ENCODE measurements at places on chromosomes 1 and 21. TPM values are rescaled to one million over a fixed set of nuclear protein-coding genes. Genes with fewer than 3 reads are reported as not detected.
A peak's percentile ranks its signal among the peaks of the same experiment; 100 is the strongest.

SLC9C2 gene
- total RNA-seq = not detected

PGBD5 gene
- 8.7 TPM for total RNA-seq

- H3K27me3 ChIP-seq = no peaks in the 10 kb centered on the region
- H3K4me3 ChIP-seq = no peak within 1 kb of the TSS
- H3K36me3 ChIP-seq = no peaks in the 10 kb centered on the region
- DNase-seq = no peak
Observed at GRCh38 chr21:44539991-44540666, at the start of gene KRTAP10-1. Gene KRTAP10-1, minus strand, starts transcription at chr21:44540195. Its CDS starts 45 bp downstream, at chr21:44540150.

GPR3 gene
- total RNA-seq = 1.3 TPM

DNA sequence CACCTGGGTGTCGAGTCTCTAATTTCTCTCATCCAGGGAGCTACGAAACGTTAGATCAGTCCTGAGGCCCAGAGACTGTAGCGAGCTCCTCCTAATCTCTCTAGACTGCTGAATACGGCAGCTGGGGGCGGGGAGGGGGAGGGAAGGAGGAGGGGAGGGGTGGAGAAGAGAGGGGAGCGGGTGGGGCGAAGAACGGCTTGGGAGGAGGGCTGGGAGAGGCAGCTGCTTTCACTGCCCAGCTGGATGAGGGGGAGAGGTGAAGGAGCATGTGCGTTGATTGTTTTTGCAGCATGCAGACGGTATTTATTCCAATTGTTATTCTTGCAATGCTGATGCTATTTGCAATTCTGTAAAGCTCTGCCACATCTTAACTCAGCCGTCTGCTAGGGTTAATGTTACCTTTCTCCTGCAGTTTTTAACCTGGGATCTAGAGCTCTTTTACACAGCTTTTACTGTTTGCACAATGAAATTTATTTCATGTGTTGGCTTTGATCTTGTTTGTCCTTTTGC lies 790 bp downstream of the DNAJC6 start:
- DNase-seq = no peak
- H3K27me3 ChIP-seq = peaks cover 46% of the 10 kb centered on the region
- H3K4me3 ChIP-seq = peak overlapping the region; percentile 93

- peaks cover 39% of the 10 kb centered on the region for H3K36me3 ChIP-seq
- H3K27me3 ChIP-seq = no peaks in the 10 kb centered on the region
- DNase-seq = no peak
- peaks cover 19% of the 10 kb centered on the region for H3K4me1 ChIP-seq
Observed at GRCh38 chr21:37467082-37467481, 100.5 kb downstream of the DYRK1A start.

- H3K4me1 ChIP-seq = peaks cover 23% of the 10 kb centered on the region
- no peaks in the 10 kb centered on the region for H3K27me3 ChIP-seq
- peaks cover 9% of the 10 kb centered on the region for H3K36me3 ChIP-seq
- no peak for DNase-seq
- H3K4me3 ChIP-seq = peak overlapping the region; percentile 96
Observed at GRCh38 chr1:68495968-68496679, 758 bp downstream of the DEPDC1 start.

DNA sequence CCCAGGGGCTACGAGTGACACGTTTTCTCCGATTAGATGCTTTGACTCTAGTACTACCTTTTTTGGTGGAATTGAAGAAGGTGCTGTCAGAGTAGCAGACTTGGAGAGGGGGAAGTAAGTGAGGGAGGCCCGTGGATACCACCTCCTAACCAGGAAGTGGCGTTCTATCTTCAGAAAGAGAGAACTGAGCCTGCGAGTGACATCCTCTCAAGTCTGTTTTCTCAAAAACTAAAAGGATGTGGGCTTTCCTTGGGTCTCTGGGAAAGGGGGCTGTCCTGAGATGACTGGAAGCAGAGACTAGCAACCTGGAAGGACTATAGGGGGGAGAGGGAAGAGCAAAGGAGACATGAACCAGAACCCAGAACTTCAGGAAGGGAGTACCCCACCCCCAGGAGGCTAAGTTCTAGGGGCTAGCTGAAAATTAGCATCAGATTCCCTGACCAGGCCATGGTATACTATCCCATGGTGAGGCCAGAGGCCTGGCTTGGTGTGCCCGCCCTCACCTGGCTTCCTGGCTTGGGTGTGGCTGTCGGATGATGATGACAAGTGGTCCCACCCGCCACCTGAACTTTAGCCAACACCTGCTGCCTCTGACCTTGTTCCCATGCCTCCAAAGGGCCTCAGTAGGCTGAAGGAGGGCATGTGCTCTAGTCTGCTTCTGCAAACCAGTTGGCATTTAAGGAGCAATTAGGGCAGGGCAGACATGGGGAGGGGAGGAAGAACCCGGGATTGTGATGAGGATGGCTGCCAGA lies 49.1 kb downstream of the ATP2B4 start:
- H3K27ac ChIP-seq = peak overlapping the region; percentile 64
- no peak for DNase-seq
- H3K4me3 ChIP-seq = no peak overlapping the region
- H3K36me3 ChIP-seq = peaks cover 17% of the 10 kb centered on the region
- peaks cover 61% of the 10 kb centered on the region for H3K4me1 ChIP-seq

DNA sequence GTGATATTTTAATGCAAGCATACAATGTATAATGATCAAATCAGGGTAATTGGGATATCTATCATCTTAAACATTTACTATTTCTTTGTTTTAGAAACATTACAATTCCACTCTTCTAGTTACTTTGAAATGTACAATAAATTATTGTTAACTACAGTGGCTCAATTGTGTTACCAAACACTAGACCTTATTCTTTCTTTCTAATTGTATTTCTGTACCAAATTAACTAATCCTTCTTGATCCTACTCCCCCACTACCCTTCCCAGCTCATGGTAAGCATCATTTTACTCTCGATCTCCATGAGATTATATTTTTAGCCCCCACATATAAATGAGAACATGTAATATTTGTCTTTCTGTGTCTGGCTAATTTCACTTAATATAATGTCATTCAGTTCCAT lies 95.0 kb upstream of the MROH9 start:
- no peaks in the 10 kb centered on the region for H3K36me3 ChIP-seq
- no peak overlapping the region for H3K27ac ChIP-seq
- no peak for DNase-seq
- no peak overlapping the region for H3K4me3 ChIP-seq
- no peaks in the 10 kb centered on the region for H3K4me1 ChIP-seq
- no peaks in the 10 kb centered on the region for H3K27me3 ChIP-seq

AZIN2 gene
- total RNA-seq = 5.1 TPM

DNA sequence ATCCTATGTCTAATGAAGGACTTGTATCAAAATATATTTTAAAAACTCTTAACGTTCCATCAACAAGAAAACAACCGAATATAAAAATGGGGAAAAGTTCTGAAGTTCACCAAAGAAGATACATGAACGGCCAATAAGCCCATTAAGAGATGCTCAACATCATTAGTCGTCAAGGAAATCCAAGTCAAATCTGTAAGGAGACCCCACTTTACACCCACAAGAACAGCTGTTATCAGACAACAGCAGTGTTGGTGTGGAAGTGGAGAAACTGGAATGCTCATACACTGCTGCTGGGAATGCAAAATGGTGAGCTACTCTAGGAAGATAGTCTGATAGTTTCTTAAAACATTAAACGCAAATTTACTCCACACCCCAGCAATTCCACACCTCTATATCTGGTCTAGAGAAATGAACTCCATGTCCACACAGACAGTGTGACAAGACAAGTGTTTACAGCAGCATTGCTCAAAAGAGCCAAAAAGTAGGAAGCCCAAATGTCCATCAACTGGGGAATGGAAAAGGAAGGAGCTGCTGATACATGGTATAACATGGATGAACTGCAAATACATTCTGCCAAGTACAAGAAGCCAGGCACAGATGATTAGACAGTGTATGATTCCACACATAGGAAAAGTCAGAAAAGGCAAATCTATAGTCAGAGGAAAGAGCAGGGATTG lies 18.5 kb downstream of the UBE2G2 start:
- peaks cover 23% of the 10 kb centered on the region for H3K36me3 ChIP-seq
- H3K4me3 ChIP-seq = no peak overlapping the region
- H3K27me3 ChIP-seq = no peaks in the 10 kb centered on the region
- no peak overlapping the region for H3K27ac ChIP-seq

DNA sequence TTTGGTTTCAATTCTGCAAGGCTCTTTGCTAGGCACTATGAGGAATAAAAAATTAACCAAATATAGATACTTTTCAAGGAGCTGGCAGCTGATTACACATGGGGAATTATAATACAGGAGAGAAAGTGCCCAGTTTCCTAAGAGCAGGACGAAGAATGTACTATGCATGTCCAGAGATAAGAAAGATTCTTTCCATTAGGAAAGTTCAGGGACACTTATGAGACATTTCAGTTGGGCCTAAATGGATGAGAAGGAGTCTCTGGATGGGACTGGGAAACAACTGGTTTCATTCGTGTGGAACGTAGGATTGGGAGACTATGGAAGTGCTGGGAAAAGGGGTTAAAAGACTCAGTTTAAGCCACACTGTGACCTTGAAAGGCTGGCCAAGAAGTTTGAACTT lies 63.5 kb upstream of the MROH9 start:
- no peak for DNase-seq
- H3K27ac ChIP-seq = no peak overlapping the region
- no peaks in the 10 kb centered on the region for H3K36me3 ChIP-seq
- no peaks in the 10 kb centered on the region for H3K27me3 ChIP-seq
- no peak overlapping the region for H3K4me3 ChIP-seq

- H3K36me3 ChIP-seq = peaks cover 15% of the 10 kb centered on the region
- peaks cover 32% of the 10 kb centered on the region for H3K4me1 ChIP-seq
- no peak for DNase-seq
Observed at GRCh38 chr1:232590744-232591082, 39.2 kb downstream of the SIPA1L2 start.

- H3K36me3 ChIP-seq = no peaks in the 10 kb centered on the region
- H3K27me3 ChIP-seq = peaks cover 59% of the 10 kb centered on the region
- peaks cover 3% of the 10 kb centered on the region for H3K4me1 ChIP-seq
- no peak for DNase-seq
- H3K27ac ChIP-seq = no peak overlapping the region
- H3K4me3 ChIP-seq = no peak overlapping the region
Observed at GRCh38 chr1:204989266-204990058, 53.5 kb upstream of the CNTN2 start.

OR2T35 gene
- not detected for total RNA-seq

CFAP57 gene
- 0.74 TPM for total RNA-seq

DNA sequence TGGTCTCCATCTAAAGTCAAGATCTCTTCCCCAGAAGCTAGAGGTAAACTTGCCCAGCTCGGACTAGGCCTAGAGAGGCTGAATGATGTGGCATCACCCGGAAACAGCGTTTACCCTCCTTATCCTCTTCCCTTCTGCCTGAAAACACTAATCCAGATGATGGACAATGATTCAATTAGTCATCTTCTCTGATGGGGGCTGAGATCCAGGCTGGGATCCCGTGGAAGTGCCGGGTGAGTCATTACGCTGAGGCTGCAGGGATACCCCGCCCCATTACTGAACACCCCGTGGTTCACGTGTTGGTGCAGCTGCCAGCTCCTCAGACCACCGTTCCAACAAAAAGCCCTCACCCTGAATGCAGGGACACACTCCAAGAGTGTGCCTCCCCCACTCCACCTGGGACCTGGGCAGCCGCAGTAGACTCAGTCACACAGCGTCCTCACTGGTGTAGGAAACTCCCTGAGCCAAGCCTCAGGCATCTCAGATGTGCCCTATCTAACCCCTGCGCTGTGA lies 2.0 kb downstream of the S100A6 start:
- no peaks in the 10 kb centered on the region for H3K27me3 ChIP-seq
- peak overlapping the region; percentile 93 for H3K27ac ChIP-seq
- peaks cover 25% of the 10 kb centered on the region for H3K4me1 ChIP-seq
- no peaks in the 10 kb centered on the region for H3K36me3 ChIP-seq
- no peak for DNase-seq

DCST1 gene
- not detected for total RNA-seq

CSMD2 gene
- total RNA-seq = 1.8 TPM

DNA sequence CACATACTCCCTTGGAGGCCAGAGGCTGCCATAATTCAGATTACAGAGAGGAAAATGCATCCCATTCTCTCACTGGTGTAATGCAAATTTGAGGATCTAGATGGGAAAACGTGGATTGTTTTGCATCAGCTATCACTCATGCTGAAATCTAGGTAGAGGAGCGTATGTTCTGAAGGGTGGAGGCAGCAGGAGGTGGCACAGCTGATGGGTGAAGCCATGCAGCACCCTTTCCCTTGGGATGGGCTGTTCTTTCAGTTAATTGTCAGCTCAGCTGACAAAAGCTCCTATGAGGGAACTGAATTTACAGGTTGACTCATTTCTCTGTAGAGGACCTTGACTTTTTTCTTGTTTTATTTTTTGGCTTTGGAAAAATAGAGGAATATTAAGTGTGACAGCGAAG lies 41.8 kb downstream of the CAMTA1 start:
- H3K27me3 ChIP-seq = no peaks in the 10 kb centered on the region
- H3K4me1 ChIP-seq = peaks cover 18% of the 10 kb centered on the region
- H3K27ac ChIP-seq = no peak overlapping the region
- peaks cover 19% of the 10 kb centered on the region for H3K36me3 ChIP-seq
- H3K4me3 ChIP-seq = no peak overlapping the region
- no peak for DNase-seq

DNA sequence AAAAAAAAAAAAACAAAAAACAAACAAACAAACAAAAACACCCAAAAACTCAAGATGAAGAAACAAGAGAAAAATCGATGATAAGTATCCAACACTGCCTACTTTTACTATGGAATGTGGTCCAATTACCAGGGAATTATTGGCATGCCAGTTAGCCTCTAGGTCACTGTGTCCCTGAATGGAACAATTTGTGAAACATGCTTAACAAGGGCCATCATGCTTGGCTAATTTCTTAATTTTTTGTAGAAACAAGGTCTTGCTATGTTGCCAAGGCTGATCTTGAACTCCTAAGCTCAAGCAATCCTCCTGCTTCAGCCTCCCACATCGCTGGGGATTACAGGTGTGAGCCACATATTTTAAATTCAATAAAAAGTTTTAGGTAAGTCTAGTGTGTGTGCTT lies 23.9 kb downstream of the PLPP3 start:
- H3K4me1 ChIP-seq = peaks cover 52% of the 10 kb centered on the region
- H3K36me3 ChIP-seq = peaks cover 21% of the 10 kb centered on the region
- H3K27me3 ChIP-seq = no peaks in the 10 kb centered on the region
- H3K4me3 ChIP-seq = no peak overlapping the region

TOR3A gene
- 23.2 TPM for total RNA-seq

DNA sequence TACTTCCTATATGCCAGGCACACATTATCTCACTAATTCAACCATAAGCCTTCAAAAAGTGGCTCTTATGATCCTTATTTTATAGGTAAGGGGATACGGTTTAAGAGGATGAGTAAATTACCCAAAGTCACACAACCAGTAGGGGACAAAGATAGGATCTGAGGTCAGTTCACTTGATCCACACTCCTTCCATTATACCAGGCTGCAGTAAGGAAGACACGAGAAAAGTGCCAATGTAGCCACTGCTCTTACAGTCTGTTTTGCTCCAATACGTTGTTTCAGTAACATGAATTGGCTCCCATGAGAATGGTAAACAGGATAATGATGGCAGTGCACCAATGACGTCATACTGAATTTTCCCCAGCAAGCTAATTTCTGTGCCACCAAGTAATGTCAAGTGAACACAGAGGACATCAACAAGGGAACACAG lies 15.4 kb upstream of the GUCA2A start:
- no peak overlapping the region for H3K4me3 ChIP-seq
- H3K27ac ChIP-seq = no peak overlapping the region
- peaks cover 4% of the 10 kb centered on the region for H3K4me1 ChIP-seq
- DNase-seq = no peak

- no peak for DNase-seq
- peaks cover 37% of the 10 kb centered on the region for H3K4me1 ChIP-seq
- H3K36me3 ChIP-seq = peaks cover 7% of the 10 kb centered on the region
- no peaks in the 10 kb centered on the region for H3K27me3 ChIP-seq
Observed at GRCh38 chr21:39641827-39642450, 29.2 kb downstream of the B3GALT5 start.

- peaks cover 13% of the 10 kb centered on the region for H3K4me1 ChIP-seq
- no peak overlapping the region for H3K27ac ChIP-seq
- peaks cover 5% of the 10 kb centered on the region for H3K27me3 ChIP-seq
- no peak overlapping the region for H3K4me3 ChIP-seq
- H3K36me3 ChIP-seq = peaks cover 8% of the 10 kb centered on the region
- no peak for DNase-seq
Observed at GRCh38 chr1:201880928-201881571, 7.6 kb upstream of the SHISA4 start.

Measured in type B pancreatic cell (in vitro differentiated cells).